ENCODE measurements at places on chromosomes 6 and 20.

DNA sequence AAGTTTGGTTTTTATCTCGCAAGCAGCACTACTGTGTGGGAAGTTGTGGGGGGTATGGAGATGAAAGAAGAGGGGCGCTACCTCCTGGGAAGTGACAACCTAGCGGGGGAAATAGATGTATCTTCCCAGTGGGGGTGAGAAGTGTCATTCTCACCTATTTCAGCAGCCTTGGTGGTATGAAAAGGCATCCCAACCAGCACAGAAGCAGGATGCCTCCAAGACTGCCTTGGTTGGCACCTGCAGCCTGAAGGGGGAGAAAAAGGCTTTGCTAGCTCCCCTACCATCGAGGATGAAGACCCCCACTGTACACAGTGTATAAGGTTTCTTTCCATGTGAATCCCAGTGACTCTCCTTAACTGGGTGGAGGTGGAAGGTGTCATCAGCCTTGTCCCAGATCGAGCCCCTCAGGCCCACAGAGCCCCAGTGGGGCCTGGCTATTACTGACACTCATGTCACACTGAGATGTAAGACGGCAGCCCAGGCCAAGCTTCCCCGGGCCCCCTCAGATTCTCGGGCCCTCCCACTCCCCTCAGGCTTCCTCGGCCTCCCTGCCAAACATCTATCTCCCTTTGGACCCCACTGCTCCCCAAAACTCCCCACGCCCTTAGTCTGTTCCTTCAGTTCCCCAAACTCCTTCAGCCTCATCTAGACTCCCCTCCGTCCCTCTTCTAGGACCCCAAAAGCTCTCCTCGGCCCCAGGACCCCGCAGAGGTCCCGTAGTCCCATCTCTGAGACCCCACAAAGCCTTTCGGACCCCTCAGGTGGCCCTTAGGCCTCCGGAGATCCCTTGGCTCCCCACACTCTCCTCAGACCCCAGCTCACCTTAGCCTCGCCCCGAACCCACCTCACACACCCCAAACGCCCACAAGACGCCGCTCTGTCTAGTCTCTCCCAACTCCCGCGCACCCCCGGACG lies 688 bp downstream of the COMMD7 start:
- DNase-seq: no peak

- no peak for DNase-seq
Measured at GRCh38 chr20:33676652-33677645, 2.7 kb upstream of the NECAB3 start.

GRCh38 chr6:154653853-154654252 lies 79.4 kb upstream of the SCAF8 start:
- DNase-seq: no peak

DNA sequence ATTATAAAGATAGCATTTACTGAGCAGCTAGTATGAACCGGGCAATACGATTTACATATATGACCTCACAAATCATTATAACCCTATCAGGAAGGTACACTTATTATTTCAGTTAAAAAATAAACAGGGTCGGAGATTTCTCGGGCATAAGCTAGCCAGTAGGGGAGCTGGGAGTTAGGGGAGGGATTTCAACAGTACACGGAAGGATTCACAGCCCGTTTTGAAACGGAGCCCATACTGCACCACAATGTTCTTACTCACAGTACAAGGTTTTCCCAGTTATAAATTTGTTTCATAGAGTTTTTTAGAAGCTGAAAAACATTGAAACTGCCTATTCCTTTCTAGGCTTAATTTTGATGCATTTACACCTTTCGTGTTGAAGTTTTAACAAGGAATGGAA lies 607.1 kb downstream of the HDGFL1 start:
- no peak for DNase-seq

GRCh38 chr6:169388395-169389166 lies 134.9 kb upstream of the THBS2 start:
- DNase-seq: no peak

DNA sequence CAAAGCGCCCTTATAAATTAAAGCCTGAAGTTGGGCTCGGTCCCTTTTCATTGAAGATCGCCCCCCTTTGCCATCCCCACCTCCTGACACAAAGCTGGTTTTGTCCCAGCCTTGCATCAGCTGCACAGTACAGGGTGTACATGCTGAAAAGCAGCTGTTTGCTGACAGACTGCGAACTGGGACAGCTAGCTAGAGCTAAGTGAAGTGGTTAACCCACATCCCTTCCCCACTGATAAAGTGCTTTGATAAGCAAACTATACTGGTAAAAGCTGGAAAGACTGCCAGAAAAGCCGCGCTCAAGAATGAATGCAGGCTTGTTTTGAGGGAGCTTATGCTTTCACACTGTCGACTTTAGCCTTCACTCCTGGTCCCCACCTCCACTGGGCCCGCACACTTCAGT lies 207.3 kb downstream of the GMDS start:
- DNase-seq: no peak

GRCh38 chr6:64266351-64266821 lies 630.8 kb downstream of the PHF3 start:
- no peak for DNase-seq

- DNase-seq: no peak
Measured at GRCh38 chr6:107616775-107617174, 126.9 kb downstream of the SOBP start.

GRCh38 chr6:126172131-126172530 lies 167.8 kb upstream of the CENPW start:
- no peak for DNase-seq

DNA sequence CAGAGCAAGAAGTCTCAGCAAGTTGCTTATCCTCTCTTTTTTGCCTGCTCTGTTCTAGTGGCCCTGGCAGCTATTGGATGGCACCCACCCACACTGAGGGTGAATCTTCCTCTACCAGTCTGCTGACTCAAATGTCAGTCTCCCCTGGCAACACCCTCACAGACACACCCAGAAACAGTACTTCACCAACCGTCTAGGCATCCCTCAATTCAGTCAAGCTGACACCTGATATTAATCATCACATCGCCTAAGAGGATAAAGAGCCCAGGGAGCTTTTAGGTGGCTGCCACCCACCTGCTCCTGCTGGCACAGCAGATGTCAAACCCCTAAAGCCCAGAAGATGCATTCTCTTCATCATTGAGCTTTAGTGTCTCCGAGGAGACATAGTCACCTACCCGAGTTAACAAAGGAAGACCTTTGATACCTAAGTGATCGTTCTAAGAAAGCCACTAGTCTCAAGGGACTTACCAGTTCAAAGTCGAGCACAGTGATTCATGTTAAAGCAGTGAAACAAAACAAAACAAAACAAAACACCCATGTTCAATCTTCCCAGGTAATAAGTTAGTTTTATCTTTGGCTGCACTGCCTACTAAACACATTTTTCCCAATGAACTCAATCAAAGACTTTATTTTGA lies 97.7 kb upstream of the KCNQ5 start:
- DNase-seq: no peak

DNA sequence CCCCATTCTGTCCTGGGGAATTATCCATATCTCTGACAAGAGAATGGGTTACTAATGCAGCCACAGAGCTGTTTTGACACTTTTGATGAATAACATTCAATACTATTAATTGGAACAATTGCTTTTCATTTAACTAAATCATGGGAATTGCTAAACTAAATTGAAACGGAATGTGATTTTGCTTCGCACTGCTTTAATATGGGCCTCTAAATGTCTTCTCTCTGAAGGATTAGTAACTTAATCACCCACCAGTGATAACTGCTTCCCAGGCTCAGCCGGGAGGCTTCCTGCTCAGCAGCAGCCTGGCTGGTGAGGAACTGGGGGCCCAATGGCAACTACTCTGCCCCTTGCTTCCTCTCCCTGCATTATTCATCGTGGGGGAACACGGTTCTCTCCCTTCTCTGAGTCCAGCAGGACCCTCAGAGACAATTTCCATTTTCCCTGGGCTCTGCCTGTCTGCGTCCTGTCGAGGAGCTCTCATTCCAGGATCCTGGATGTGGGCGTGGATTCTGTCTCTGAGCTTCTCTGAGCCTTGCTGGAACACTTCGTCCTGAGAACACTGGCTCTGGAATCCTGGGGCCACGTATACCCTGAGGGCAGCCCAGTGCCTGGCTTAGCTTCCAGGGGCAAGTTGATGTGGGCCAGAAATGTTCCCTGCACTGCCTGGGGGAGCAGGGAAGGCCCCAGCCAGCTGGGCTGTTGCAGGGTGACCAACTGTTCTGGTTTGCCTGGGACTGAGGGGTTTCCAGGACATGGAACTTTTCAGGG lies 308.9 kb downstream of the DHX35 start:
- no peak for DNase-seq

DNA sequence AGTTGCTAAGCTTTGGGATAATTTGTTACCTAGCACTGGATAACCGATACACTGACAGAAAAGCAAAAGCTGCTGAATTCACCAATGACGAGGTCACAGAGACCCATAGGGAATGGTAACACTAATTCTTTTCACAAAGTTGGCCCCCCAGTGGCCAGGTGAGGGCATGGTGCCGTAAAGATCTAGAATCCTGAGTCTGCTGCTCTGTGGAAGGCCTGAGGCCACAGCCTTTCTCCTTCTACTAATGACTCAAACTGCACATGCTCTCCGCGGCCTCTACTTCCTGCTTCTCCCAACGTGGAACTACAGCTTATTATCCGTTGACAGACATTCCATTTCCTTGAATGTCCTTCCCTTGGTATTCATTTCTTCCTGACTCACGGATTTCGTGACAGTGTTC lies 127.1 kb downstream of the OPRM1 start:
- DNase-seq: no peak

DNA sequence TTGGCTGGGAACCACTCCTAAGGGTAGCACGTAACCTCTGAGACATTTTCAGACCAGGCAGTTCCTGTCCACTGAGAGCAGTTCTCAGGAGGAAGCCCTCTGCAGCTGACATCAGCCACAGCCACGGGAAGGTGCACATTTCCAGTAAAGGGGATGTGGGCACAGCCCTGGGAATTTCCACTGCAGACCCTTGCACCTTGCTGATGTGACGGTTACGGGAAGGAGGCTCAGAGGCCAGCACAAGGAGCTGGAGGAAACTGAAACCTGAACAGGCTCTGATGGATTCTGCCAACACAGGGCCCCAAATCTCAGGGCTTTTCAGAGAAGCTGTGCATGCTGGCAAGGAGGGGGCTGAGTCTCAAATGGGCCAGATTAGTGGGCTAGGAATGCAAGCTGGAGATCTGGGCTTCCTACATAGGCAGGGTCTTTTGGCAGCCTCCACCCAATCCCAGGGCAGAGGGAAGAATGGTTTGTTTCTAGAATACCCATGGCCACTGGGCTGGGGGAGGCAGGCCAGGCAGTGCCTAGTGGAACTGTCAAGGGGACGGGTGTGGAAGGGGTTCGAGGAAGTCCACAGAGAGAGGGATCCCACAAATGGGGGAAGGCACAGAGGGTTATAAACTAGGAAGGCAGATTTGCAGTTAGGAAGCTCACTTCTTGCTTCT lies 14.2 kb downstream of the EBF4 start:
- no peak for DNase-seq

- DNase-seq: peak; percentile 16
Measured at GRCh38 chr20:52972190-52972937, at the start of gene TSHZ2. Gene TSHZ2, plus strand, starts transcription at chr20:52972358. Its CDS starts 936 bp downstream, at chr20:52973294.

GRCh38 chr6:109059571-109060021 lies 35.0 kb downstream of the SESN1 start:
- no peak for DNase-seq

DNA sequence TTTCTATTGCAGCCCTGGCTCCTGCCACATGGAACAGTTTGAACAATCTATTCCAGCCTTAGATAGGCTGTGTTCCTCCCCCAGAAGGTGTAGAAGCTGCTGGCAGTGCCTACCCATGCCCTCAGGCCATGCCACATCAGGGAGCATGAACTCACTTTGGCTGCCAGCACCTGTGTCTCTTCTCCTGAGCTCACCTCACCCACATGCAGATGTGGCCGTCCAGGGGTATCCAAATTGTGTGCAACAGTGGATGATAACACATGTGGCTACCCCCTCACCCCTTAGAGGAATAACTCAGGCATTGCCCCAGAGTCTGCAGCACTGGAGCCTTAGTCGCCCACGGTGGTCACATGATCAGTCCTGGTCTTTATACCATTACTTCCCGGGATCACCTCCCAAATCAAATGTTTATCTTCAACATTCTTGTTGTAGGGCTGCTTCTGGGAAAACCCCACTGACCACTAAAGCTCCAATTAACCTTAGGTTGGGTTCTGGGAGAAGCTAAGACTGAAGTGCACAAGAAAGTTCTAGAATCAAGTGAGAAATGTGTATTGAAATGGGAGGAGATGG lies 110.4 kb downstream of the BANF2 start:
- DNase-seq: peak; percentile 51

- DNase-seq: no peak
Measured at GRCh38 chr20:25178563-25179438, 16.7 kb upstream of the ENTPD6 start.

DNA sequence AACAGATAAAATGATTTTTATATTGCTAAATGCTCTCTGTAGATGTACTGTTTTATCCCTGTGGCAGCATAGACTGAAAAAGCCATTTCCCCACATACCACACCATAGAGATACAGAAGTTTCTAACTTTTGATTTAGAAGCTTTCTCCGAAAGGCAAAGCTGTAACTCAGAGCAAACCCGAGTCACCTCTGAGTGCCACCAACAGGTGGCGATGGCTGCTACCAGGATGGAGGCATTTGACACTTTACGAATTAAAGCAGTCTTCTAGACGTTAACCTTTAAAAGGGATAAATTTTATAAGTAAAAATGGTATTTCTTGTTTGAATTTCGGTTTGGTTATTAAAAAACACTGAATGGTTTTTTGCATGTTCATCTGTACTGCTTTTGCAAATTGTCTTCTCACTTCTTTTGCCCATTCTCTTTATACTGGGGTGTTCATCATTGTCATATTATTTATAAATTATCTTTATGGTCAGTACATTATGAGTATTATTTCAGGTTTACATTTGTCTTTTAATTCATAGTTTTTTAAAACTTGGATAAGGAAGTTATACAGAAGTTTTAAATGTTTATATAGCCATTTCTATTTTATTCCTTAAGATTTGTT lies 201.0 kb upstream of the CEP162 start:
- no peak for DNase-seq

DNA sequence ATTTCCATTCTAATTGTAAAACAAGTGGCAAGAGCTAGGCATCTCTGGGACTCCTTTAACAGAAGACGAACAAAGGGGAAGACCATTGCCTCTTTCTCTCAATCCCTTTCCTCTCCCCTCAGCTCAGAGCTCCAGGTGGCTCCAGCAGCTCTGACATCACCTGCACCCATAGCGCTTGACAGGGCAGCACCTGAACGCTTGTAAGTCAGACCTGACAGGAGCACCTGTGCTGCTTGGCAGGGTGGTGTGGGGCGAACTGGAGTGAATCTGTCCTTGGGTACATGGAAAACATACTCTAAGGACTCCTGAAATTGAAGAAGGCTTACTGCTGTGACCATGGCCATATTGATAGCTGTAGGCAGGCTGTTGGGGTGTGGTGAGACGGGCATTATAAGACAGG lies 409.5 kb upstream of the AGPAT4 start:
- no peak for DNase-seq

Data from prostate gland (tissue), 2 donors.